Kidney epithelial cell (primary cell): ENCODE measurements at places on chromosomes 5 and 9. TPM values are rescaled to one million over a fixed set of nuclear protein-coding genes. Genes with fewer than 3 reads are reported as not detected.

DNA sequence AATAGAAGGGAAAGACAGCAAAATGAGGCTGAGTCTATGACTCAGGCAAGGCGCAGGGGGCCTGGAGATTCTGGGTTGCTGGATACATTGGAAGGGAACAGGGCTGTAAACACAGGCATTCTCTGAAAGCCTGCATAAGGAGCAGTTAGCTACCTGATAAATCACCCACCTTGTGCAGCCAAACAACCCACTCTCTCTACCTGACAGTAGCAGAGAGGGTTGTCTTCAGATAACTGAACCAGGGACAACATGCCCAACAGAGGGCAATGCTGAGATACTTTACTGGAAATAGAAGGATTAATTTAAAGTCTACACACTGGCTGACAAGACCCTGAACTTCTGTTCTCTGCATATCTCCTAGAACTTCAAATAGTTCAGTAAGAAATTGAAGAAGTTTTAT is 161.6 kb downstream of the KCTD16 start:
- DNase-seq = no peak

Gene CNTNAP3B
- 4.9 and 6.3 TPM in 2 replicates for total RNA-seq

Gene SLC36A2
- not detected in 2 replicates for total RNA-seq

GRCh38 chr9:7935681-7936080 is 136.1 kb upstream of the DMAC1 start:
- DNase-seq = no peak

DNA sequence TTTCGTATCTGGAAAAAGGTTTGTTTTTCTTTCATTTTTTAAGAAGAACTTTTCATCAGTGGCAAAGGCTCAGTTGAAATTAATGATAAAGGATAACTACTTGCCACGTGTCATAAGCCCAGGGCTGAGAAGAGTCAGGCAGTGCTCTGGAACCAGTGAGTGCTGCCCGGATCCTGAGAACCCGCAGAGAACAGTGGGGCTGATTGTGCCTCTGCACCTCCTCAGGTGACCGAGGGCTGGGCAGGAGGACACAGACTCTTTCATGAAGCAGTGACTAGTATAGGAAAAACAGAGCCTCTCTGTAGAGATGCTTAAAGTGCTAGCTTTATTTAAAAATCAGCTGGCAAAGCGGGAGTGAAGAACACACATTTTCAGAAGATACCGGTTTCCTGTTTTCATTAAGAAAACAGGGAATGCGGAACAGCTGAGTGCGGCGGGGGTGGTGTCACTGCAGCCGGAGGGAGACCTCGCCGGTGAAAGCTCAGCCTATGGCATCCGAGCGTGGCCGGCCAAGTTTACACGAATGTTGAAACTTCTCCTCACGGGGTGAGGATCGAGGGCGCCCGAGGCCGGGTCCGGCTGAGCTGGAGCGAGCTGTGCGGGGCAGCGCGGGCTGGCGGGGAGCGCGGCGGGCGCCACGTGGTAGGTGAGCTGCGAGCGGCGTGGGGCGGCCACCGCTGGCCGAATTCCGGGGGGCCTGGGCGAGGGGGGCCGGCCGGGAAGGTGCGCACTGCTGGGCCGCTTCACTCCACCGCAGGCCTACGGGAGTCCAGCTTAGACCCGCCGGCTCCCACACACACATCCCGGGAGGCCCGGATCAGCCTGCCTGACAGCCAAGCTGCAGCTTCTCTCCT is 134.7 kb upstream of the DMRT1 start:
- DNase-seq = no peak

DNA sequence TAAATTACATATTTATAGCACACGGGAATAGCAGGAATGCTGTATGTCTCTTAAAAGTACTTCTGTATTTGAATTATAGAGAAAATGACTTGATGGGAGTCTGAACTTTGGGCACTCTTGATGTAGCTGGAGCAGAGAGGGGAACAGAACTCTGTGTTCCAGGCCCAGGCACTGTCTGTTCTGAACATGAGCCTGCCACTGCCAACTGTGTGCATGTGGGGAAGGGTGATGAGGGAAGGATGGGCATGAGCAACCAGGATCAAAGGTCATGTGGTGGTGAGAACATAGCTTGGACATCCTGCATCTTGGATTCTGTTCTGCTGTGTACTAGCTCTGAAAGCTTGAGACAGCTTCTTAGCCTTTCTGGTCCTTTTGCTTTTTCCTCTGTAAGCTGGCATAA is 16.4 kb upstream of the ZBED3 start:
- no peak for DNase-seq

DNA sequence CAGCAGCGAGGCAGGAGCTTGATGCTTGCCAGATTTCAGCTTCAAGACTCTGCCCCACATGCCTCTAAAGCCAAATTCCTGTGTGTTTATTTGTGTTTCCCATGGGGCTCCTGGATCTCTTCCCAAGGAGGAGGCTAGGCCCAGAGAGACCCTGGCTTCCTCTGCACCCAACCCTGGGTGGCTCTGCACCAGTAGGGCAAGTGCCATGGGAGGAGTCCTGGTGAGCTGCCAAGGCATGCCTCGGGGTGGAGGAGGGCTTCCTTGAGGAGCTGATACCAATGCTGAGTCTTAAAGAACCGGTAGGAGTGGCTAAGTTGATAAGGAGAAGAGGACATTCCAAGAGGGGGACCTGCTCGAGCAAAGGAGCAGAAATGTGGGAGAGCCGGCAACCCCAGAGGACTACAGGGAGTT is 6.8 kb upstream of the TIFAB start:
- no peak for DNase-seq

Gene TMOD1
- total RNA-seq = 0.08 and 0.14 TPM in 2 replicates

Gene ESM1
- 3.8 and 7.2 TPM in 2 replicates for total RNA-seq

- no peak for DNase-seq
These were observed 33.2 kb upstream of the NOTCH1 start for GRCh38 chr9:136578915-136579649.

- no peak for DNase-seq
These were observed 9.7 kb downstream of the RAD1 start for GRCh38 chr5:34905564-34905963.

- DNase-seq = peak; percentile 37
These were observed 152.6 kb upstream of the MSX2 start for GRCh38 chr5:174571662-174572397.

Gene DPM2
- total RNA-seq = 31.8 and 33.1 TPM in 2 replicates

DNA sequence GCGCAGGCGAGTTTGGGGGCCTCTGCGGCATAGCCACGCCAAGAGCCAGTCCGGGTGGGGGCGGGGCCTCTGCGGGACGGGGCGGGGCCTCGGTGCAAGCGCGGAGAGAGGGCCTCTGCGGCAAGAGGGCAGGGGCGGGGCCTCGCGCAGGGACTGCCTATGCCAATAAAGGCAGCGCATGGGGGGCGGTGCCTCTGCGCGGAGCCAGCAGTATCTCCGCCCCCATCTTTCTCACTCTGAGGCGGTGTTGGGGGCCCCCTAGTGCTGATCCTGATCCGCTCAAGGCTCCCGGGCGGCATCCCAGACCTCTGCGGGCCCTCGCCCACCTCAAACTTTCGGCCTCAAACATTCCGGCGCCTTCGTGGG is 9.2 kb upstream of the GPRIN1 start:
- peak; percentile 57 for DNase-seq

Gene LRRC26
- not detected in 2 replicates for total RNA-seq

Gene SLC12A7
- total RNA-seq = 50.3 and 63.3 TPM in 2 replicates

- no peak for DNase-seq
These were observed 16.6 kb downstream of the SPTLC1 start for GRCh38 chr9:92098638-92099037.

- no peak for DNase-seq
These were observed 493.4 kb upstream of the COX7C start for GRCh38 chr5:86124333-86124732.

Gene PCDHGC4
- 0.62 and 1.1 TPM in 2 replicates for total RNA-seq

DNA sequence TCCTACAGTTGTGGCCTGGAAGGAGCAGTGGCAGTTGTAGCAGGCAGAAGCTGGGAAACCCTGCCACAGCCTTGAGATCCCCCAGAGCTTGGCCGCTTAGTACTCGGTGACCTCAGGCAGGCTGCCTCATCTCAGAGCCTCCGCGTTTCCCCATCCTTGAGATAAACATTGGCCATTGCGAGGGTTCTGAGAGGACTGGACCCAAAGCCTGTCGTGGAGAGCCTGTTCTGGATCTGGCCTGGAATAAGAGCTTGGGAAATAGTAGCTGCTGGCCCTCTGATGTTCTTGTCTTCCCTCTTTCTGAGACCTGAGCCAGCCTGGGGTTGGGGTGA is 1.3 kb downstream of the MIGA2 start:
- no peak for DNase-seq

DNA sequence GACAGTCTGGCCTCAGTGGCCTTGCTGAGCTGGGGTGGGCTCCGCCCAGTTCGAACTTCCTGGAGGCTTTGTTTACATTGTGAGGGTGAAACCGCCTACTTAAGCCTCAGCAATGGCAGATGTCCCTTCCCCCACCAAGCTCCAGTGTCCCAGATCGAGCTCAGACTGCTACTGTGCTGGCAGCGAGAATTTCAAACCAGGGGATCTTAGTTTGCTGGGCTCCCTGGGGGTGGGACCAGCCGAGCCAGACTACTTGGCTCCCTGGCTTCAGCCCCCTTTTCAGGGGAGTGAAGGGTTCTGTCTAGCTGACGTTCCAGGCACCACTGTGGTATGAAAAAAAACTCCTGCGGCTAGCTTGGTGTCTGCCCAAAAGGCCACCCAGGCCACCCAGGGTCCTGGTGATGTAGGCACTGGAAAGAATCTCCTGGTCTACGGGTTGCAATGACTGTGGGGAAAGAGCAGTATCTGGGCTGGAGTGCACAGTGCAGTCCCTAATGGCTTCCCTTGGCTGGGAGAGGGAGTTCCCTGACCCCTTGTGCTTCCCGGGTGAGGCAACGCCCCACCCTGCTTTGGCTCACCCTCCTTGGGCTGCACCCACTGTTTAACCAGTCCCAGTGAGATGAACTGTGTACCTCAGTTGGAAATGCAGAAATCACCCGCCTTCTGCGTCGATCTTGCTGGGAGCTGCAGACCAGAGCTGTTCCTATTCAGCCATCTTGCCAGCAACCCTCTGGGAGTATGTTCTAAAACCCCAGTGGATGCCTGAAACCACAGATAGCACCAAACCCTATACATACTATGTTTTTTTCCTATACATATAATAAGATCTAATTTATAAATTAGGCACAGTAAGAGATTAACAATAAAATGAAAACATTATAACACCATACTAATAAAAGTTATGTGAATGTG is 95.5 kb downstream of the TMEM161B start:
- DNase-seq = no peak

GRCh38 chr5:139898981-139899380 is 103.4 kb downstream of the PSD2 start:
- DNase-seq = no peak

DNA sequence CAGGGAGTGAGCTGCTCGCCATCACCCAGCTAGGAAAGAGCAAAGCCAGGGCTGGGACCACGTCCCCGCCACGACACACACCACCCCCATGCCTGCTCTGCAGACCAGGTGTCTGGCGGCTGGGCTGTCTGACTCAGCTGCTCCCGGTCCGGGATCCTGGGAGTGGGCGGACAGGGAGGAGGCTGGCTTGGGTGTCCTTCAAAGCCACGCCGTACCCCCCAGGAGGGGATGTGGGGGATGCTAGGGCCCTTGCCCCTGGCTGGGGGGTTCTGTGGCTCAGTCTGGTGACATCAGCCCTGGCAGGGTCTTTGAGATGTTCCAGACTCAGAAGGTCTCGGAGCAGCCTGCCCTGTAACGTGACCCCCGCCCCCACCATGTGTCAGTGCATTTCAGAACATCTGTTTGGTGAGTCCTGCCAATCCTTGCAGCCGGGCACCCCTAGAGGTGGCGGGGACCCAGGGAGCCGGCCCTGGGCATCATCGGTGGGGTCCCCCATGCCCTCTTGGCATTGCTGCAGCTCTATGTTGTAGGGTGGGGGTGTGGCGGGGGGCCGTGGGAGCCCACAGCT is 62.3 kb downstream of the HMCN2 start:
- no peak for DNase-seq

Gene BSPRY
- total RNA-seq = 9.1 and 9.6 TPM in 2 replicates
